ENCODE measurements at places on chromosomes 5 and 9.
A peak's percentile ranks its signal among the peaks of the same experiment; 100 is the strongest.

GRCh38 chr5:123150089-123150488, 61.0 kb downstream of the PRDM6 start:
- DNase-seq, result no peak

GRCh38 chr9:6498982-6499381, 86.0 kb downstream of the UHRF2 start:
- peak; percentile 4 for DNase-seq

GRCh38 chr9:100281676-100282387, 70.9 kb downstream of the TEX10 start:
- peak; percentile 8 for DNase-seq

DNA sequence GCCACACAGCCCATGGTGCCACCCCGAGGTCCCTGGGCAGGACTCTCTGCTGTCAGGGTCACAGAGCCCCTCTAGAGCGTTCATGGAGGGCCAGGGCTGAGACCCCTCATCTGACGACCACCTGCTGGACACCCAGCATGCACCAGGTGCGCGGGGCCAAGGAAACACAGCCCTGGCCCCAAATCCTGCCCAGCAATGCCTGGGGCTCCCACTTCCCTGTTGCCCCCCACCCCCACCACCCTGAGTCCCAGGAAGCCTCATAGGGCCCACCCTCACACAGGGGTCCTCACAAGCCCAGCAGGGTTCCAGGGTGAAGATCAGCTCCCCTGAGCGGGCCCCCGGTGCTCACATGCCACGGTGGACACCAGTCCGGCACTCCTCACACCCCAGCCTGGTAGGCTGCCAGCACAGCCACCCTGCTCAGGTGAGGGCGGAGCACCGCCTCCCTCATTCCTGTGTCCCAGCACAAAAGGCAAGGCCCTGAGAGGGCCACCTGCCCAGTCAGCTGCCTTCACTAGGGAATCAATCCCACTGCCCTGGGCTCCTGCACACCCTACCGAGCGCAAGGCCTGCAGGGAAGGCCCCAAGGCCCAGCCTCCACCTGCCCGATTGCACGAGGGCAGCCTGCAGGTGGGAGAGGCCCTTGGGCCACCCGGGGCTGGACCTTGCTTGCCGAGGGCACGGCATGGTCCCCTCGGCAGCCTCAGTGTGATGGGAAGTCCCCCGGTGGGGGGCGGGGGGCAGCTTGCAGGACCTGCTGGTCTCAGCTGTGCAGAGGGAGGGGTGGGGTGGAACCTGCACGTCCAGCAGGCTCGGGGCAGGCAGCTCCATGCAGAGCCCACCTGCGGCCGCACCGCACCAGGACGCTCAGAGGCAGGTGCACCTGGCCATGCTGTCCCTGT, 56.4 kb upstream of the UBAC1 start:
- no peak for DNase-seq

- no peak for DNase-seq
Observed at GRCh38 chr9:96048956-96049831, 173.7 kb downstream of the ERCC6L2 start.

GRCh38 chr5:2656206-2656605, 95.3 kb downstream of the IRX2 start:
- DNase-seq, result peak; percentile 90

DNA sequence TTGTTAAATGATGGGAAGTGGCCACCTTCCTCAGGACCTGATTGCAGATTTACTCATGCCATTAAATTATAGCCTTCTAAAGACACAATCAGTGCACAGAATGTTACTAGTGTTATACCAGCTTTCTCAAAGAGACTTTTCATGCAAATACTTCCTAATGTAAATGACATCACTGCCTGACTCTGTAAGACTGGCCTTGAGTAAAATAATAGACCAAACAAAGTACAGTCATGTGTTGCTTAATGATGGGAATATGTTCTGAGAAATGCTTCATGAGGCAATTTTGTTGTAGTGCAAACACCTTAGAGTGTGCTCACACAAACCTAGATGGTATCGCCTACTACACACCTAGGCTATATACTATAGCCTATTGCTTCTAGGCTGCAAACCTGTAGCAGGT, 17.0 kb upstream of the C1QTNF3 start:
- DNase-seq, result no peak

All from muscle of back (tissue), 13 donors.